Activated naive CD4-positive, alpha-beta T cell treated with anti-CD3 and anti-CD28 coated beads, Interleukin-2, amount 50 U/mL, for 72 hours (primary cell): ENCODE measurements at places on chromosomes 2 and 18. TPM values are rescaled to one million over a fixed set of nuclear protein-coding genes. Genes with fewer than 3 reads are reported as not detected.

ASB3 gene
- 29.7 TPM for total RNA-seq

DSEL gene
- total RNA-seq: 0.39 TPM

CDK15 gene
- total RNA-seq: not detected

TXNDC2 gene
- not detected for total RNA-seq

AFF3 gene
- total RNA-seq: 5.2 TPM

CDCA7 gene
- 18.1 TPM for total RNA-seq

MGAT4A gene
- 95.6 TPM for total RNA-seq

MROH2A gene
- not detected for total RNA-seq

PXDN gene
- total RNA-seq: 0.32 TPM

CYP20A1 gene
- 18.1 TPM for total RNA-seq

REG3G gene
- not detected for total RNA-seq

ZNF396 gene
- 0.18 TPM for total RNA-seq

SLC19A3 gene
- not detected for total RNA-seq

RNF25 gene
- 22.9 TPM for total RNA-seq

PLA2R1 gene
- not detected for total RNA-seq

NAGK gene
- total RNA-seq: 48.4 TPM

AUP1 gene
- 42.3 TPM for total RNA-seq

EDAR gene
- total RNA-seq: 0.43 TPM

VRK2 gene
- 6.9 TPM for total RNA-seq

SDC1 gene
- total RNA-seq: 0.11 TPM

CCDC85A gene
- not detected for total RNA-seq

SLC30A3 gene
- total RNA-seq: 0.88 TPM

AGXT gene
- total RNA-seq: not detected

IL36RN gene
- total RNA-seq: not detected

TDRD15 gene
- total RNA-seq: not detected

BCL2 gene
- total RNA-seq: 83.5 TPM

TMEM169 gene
- total RNA-seq: 1.7 TPM

EMILIN1 gene
- 0.52 TPM for total RNA-seq

ZNF521 gene
- not detected for total RNA-seq

COBLL1 gene
- total RNA-seq: 0.18 TPM

ZCCHC2 gene
- total RNA-seq: 33.8 TPM

EGR4 gene
- not detected for total RNA-seq

MAIP1 gene
- total RNA-seq: 29.6 TPM

VPS4B gene
- total RNA-seq: 55.5 TPM

LINC00305 gene
- total RNA-seq: not detected

TMEM198 gene
- 1.8 TPM for total RNA-seq

ANKRD29 gene
- total RNA-seq: not detected

ODC1 gene
- total RNA-seq: 84.6 TPM

C1QL2 gene
- not detected for total RNA-seq

TFCP2L1 gene
- total RNA-seq: not detected

IFT172 gene
- total RNA-seq: 16.4 TPM

POTEC gene
- not detected for total RNA-seq

SLC66A2 gene
- 15.6 TPM for total RNA-seq
